RCC 7860 (cell line): ENCODE measurements at places on chromosomes 2 and 18.

- no peak for DNase-seq
These were observed 49.6 kb upstream of the ZNF638 start for GRCh38 chr2:71281950-71282349.

DNA sequence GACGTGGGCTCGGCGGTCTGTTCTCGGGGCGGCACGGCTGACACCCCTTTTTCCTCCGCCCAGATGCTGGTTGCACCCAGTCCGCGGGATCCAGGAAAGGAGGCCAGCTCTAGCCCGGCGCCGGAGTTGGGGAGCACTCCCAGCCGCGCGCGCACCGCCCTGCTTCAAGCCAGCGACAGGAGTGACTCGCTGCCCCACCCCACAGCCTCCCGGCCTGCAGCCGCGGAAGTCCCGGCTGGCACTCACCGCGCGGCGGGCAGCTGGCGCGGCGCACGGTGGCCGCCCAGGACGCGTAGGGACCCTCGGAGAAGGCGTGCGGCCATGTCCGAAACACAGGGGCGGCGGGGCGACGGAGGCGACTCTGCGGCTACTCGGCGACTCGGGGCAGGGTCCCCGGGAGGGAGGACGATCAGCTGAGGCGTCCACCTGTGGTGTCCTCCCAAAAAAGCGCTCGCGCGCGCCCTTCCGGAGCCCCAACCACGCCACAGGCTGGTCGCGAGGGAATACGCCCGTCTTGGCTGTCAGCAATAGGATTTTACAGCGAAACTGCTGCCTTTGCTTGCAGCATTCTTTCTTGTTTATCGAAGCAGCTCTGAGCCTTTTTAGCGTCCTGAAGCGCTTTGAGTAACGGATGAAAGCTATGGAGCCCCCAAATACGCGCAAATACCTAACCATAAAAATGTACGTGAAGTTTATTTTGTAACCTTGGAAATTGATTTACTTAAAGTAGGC, at the start of gene ACADL:
TSS of gene ACADL (minus strand) at position 507 of the 732 bp plus-strand sequence. CDS start at position 323, 184 bp downstream.
- DNase-seq: no peak

DNA sequence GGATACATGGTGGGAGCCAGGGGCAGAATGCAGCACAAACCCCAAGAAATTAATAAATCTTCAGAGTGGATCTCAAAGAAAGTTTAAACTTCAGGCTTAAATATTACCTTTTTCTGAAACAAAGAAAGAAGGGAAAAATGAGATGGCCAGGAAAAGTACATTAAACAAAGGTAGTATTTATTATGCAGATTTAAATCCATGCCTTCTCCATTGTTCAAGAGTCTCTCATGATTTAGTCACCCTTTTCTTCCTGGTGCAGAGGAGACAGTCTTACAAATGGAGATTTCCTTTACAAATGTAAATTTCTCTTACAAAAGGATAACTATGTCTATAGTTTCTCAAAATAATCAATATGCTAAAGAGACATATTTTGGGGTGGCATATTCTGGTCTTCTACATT, 33.4 kb upstream of the PPM1B start:
- no peak for DNase-seq

- no peak for DNase-seq
These were observed 3.3 kb upstream of the WDR75 start for GRCh38 chr2:189437926-189438325.

DNA sequence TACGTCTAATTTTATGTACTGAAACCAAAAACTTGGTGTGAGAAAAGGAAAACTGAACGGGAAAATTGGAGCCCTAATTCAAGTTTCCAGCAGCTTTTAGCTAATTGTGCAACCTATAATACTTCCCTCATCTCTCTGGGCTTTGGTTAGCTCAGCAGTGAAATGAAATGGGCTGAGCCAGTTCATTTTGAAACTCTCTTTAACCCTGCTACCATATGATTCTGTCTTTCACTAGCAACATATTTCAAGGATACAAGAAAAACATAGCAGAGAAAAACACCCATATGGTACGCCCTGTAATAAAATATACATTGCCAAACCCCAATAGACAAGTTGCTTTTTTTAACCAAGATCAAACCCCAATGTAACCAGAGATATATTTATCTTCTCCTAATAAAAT, 799 bp downstream of the SYT4 start:
- no peak for DNase-seq

- DNase-seq: no peak
These were observed 34.4 kb downstream of the CABLES1 start for GRCh38 chr18:23169673-23170044.

GRCh38 chr2:229920011-229920641, 1.7 kb downstream of the TRIP12 start:
- DNase-seq: no peak

GRCh38 chr2:128310094-128310716, 8.5 kb downstream of the HS6ST1 start:
- DNase-seq: no peak

- DNase-seq: no peak
These were observed 143.9 kb downstream of the L3MBTL4 start for GRCh38 chr18:6270771-6271216.

GRCh38 chr2:239561446-239562001, 160.7 kb upstream of the HDAC4 start:
- DNase-seq: no peak

- DNase-seq: no peak
These were observed 22.9 kb upstream of the CYTIP start for GRCh38 chr2:157466764-157467163.

- peak; percentile 44 for DNase-seq
These were observed at the start of gene NR4A2 for GRCh38 chr2:156332534-156333273. TSS of gene NR4A2 (minus strand) at chr2:156332721. CDS start at chr2:156330186, 2,535 bp downstream.

GRCh38 chr2:10297191-10297830, 5.4 kb upstream of the HPCAL1 start:
- no peak for DNase-seq

- no peak for DNase-seq
These were observed 132.9 kb upstream of the SH3BP4 start for GRCh38 chr2:234818937-234819336.

DNA sequence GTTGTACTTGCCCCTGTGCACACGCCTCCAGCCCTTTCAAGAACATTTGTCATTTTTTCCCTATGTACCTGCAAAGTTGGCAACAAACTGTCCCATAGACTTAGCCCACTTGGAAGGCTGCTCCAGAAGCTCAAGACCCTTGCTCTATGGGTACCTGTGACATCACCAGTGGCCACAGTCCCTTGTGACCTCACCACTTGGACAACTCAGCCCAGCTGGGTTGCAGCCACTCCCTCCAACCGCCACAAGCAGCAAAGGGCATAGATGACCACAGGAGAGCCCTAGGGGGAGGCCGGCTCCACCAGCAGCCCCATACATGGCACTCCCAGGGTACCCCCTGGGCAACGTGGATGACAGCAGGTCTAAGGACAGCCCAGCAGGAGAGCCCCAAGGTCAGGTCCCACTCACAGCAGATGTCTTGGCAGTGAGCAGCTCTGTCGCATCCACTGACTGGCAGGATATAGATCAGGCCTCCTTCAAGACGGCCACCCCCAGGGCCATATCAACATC, at the start of gene TEX44:
TSS of gene TEX44 (plus strand) at position 229 of the 510 bp plus-strand sequence. CDS start at position 317, 88 bp downstream.
- DNase-seq: no peak

DNA sequence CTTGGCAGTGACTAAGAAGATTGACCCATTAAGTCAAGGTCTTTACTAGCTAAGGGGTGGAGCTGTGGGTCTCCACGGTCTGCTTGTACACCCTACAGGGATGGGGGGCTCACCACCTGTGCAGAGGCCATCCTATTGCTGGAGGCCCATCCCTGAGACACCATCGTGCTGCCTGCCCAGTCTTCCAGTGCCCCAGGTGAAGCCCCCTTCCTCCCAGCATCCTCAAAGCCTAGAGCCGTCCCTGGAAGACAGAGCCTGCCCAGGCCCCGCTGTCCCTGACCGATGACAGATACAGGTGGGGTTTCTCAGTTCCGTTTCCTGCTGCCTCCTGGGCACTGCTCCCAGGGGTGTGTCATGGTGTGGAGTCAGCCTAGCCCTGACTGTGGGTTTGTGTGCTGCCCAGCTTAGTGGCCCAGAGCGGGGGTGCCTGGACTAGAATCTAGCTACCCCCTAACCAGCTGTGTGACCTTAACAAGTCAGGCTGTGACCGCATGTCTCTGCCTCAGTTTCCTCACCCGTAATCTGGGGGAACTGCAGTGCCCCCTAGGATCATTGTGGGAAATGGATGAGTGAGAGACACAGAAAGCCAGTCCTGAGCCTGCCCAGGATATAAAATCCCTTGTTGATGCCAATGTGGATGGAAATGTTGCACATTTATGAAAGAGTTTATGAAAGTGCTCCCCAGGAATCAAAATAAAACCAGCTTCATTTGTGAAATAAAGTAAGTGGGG, 2.0 kb downstream of the OTOS start:
- DNase-seq: no peak

DNA sequence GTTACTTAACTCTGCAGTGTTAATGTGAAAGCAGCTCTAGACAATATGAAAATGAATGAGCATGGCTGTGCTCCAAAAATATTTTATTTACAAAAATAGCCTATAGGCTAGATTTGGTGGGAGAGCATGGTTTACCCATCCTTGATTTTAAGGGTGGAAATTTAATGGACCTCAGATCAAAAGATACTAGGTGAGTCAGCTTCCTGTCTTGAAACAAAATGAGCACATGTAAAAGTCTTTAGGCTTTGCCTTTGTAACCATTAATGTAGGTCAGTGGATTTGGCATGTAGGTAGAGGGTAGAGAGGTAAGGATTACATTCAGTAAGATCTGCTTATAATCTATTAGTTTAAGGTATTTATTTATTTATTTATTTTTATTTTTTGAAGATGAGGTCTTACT, 72.7 kb downstream of the GREB1L start:
- no peak for DNase-seq

DNA sequence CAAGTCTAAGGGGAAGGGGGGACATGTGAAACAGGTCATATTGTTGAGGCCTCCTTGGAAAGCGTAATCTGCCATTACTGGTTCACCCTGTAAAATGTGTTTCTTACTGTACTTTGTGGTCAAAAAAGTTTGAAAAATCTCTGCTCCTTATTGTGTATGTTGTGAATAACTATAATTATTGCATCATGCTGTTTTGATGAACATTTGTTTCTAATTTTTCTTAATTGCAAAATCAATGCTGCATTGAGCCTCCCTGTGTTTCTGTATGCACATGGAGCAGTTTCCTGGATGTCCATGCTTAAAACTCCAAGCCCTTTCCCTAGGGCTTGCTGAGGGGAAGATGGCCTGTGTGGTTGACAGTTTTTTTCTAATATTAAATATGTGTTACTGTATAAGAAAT, 158.6 kb downstream of the RNF144A start:
- no peak for DNase-seq

DNA sequence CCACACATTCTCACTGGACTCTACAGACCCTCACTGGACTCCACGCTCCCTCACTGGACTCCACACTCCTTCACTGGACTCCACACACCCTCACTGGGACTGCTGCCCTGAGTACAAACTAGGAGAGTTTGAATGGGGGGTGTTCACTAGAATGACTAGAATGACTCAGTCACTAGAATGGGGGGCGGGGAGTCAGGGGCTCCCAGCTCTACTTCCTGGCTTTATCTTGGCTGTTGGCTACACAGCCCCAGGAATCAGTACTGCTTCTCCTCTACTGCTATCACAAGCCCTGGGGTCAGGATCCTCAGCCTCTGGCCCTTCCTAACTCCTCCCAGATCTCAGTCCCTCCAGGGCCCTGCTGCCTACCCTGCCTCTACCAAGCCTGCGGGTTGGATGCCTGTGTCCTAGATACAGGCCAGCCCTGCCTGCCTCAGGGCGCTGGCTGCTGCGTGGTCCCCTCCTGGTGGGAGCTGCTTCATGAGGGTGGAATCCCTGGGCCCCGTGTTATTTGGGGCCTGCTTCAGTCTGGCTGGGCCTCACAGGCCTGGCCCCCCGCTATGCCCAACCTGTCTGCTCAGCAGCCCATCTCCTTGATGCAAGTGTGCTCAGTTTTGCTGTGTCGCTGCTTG, 7.8 kb downstream of the PTMA start:
- no peak for DNase-seq

- DNase-seq: no peak
These were observed 421.9 kb downstream of the LPIN1 start for GRCh38 chr2:12168354-12168753.

DNA sequence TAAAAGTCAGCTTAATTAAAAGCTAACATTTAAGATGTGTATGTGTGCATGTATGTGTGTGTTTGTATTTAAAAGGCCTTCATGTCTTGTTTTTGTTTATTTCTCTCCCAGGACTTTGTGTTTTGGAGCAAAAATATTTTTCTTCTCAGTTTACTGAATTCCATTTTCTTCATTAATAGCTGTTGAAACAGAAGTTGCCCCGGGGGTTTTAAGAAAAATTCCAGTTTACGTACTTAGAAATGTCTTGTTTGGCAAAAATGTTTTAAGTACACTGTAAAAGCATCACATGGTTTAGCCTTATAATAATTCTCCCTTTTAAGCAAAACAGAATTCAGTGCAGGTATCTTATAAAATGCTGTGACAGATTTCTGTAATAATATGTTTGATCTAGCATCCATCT, 1233.0 kb upstream of the NRXN1 start:
- DNase-seq: no peak

DNA sequence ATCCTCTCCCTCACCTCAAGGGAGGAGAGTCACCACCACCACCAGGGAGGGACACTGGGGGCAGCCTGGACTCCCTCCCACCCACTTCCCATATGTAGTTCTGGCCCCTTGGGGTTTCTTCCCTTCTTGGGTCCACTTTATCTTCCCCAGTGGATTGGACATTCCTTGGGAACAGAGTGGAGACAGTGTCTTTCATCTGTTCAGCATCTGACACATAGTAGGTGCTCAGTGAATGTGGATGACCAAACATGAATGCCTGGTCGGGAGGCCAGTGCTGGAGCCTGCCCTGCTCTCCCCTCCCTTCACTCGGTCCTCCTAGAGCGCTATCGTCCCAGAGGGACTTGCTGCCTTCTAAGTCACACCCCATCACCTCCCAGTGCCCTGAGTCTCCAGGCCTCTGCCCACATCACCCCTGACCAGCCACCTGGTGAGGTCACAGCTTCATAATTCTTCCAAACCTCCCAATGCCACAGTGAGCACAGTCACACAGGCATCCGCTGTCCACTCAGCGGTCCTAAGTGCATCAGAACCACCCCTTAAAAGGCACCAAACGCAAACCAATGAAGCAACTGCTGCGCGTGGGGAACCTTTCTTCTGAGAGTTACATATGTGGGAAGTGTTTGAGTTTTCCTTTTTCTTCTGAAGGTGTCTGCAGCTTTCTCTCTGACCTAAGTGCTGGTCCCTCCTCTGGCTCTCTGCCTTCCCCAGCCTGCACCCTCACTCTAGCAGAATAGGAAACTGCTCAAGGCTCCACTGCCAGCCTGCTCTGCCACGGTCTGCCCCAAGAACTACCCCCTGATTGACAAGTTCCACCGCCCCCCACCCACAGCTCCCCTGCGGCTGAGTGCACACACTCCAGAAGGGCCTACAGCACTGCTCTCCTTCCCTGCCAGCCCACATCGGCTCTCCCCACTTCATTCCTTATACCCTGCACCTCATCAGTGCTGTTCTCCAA, 7.2 kb upstream of the SFXN5 start:
- DNase-seq: no peak

DNA sequence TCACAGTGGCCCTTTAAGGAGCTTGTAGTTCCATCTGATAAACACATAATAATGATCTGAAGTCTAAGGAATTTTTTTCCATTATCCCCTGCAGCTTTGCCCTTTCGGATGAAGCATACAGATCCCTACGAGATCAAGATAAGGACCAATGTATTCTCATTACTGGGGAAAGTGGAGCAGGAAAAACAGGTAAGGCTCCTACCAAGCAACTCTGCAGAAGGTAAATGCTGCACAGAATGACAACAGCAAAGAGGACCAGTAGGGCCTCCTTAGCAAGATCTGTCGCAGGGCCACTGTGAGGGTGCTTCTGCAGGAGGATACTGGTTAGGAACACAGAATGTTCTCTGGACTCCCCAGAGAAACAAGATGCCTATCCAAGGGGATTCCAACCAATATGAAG, 84.6 kb downstream of the MYO1B start:
- no peak for DNase-seq

- no peak for DNase-seq
These were observed 50.7 kb upstream of the HNRNPA3 start for GRCh38 chr2:177161741-177162460.
